ENCODE measurements at places on chromosomes 7 and 10.
A peak's percentile ranks its signal among the peaks of the same experiment; 100 is the strongest.

DNA sequence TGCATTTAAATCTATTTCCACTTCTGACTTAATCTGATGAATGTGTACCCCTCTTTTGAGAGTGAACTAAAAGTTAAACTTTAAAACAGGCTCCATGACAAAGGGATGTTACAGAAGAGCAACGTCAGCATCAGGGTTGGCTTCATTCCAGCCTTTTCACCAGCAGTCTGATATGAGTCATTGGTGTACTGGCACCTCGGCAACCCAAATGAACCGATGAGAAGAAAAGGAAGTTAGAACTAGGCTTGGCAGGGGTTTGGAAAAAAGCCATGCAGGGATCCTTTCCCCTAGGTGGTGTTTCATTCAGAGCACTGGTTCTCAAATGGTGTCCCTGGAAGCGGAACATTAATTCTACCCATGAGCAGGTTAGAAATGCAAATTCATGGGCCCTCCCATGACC is 53.6 kb downstream of the SEC61G start:
- DNase-seq = no peak

DNA sequence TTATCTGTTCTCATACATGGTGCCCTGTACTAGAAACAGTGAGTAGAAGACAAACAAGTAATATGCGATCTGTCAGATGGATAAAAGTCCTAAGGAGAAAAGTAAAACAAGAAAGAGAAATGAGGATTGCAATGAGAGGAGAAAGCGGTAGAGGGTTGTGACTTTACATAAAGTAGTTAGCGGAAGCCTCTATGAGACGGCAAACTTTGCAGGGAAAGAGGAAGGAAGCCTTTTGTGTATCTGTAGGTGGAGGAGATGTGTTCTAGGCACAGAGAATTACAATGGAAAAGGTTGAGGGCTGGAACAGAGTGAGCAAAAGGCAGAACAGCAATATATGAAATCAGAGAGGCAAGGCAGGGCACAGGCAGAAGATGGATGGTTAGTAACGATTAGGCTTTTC is 150.4 kb upstream of the SEMA3E start:
- DNase-seq = no peak

- no peak for DNase-seq
Measured at GRCh38 chr7:64314566-64314965, 805 bp downstream of the ZNF736 start.

DNA sequence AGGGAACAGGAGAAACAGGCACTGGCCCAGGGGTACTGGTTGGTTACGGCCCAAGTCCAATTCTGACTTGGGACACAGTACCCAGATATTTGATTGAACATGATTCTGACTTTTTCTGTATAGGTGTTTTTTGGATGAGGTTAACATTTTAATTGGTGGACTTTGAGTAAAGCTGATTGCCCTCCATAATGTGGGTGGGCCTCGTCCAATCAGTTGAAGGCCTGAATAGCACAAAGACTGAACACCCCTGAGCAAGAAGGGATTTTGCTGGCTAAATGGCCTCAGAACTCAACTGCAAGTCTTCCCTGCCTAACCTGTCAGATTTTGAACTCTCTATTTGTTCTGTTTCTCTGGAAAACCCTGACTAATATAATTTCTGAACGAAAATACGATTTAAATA is 222.6 kb downstream of the TEX36 start:
- no peak for DNase-seq

DNA sequence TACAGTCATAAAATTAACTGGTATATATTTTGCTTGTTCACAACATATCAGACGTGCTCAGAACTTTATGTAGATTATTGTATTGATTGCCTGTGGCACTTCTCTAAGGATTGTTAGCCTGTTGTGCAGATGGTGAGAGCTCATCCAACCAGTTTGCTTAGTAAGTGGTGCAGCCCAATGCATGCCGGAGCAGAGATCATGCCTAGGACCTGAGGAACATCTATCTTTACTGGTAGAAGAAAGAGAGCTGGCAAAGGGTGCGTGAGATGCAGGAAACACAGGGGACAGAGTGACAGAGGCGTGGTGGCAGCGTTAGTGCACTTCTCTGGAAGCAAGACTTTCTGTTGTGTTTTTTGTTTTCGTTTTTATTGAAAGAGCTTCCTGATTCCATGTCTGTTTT is 35.9 kb downstream of the CCM2 start:
- DNase-seq = no peak

DNA sequence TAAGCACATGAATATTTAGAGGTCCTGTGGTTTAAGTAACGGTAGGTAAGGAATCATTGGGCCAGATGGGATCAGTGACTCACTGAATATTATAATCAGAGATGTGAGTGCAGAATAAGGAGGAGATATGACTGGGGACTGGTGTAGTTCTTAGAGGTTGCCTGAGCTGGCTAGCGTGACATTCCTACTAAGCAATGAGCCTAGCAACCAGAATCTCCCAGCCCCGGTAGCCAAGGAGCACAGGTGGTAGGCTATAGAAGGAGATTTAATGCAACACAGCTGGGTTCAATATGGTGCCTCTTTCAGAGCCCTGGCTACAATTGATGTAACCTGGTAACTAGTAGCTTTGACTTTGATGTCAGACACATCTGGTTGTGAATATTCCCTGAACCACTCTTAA is 641.6 kb downstream of the AUTS2 start:
- DNase-seq = no peak

DNA sequence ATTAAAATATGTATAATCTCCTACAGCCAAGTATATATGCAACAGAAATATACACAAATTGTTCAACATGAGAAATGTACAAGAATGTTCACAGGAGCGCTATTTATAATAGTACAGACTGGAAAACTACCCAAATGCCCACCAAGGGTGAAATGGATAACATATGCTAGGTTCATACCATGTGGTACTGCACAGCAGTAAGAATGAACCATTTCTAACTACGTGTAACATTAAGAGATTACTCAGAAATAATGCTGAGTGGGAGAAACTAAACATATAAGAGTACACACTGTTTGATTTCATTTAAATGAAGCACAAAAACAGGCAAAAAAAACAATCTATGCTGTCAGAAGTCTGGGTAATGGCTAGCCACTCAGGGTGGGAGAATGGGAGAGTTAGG is 45.8 kb downstream of the RNLS start:
- no peak for DNase-seq

DNA sequence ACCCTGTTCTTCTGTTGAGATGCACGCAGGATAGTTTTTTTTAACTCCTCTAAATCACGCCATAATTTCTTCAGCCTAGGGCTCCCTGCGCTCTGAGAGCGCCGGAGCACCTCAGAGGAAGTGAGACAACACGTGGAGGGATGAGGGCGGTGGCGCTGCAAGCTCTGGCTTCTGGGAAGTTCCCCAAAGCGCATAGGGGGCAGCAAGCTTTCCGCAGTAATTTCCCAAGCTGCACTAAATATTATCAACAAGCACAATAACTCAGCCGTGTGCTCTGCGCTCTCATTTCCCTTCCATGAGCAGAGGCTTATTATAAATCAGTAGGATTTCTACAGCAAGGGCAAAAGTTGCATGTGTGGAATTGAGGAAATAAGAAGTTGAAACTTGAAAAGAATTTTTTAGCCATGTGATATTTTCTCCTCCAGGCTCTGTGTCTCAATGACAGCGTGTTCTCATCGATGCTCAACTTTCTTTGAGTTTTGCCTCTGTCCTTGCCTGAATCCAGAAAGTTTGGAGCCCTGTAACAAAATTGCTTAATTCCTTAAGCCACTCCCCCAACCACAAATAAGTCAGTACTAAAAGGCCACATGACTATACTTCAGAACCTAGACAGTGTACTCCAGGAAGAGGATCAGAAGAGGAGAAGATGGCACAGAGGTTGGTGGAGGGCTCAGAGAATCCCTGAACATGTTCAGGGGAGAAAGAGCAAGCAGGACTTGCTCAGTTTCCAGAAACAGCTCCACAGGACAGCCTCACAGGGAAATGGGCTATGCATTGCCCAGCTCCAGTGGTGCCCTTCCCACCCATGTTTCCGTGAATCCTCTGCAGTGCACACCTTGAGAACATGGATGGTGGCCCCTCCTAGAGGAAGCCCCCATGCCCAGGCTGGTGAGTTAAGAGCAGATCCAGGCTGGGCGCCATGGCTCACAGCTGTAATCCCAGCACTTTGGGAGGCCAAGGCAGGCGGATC is 221.5 kb upstream of the GHITM start:
- peak; percentile 29 for DNase-seq

- no peak for DNase-seq
Measured at GRCh38 chr10:124303662-124304418, 114.9 kb downstream of the OAT start.

DNA sequence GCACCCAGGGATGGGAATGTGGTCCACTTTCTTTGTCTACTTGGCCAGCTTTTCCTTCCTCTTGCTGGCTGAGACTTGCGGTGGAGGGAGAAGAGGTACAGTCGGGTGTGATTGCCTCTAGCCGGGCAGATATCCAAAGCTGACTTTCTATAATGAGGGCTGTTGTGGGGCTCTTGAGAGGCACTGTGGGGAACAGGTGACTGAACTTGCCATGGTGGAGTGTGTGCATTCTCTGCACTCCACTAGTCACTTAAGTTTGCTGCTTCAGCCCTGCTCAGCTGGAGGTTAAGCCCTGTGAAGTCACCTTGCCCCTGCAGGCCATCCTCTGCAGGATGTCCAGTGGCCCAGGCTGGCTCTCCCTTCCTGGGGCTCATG is 116.6 kb downstream of the AOAH start:
- DNase-seq = no peak

- no peak for DNase-seq
Measured at GRCh38 chr7:150626696-150627095, 5.5 kb downstream of the GIMAP6 start.

DNA sequence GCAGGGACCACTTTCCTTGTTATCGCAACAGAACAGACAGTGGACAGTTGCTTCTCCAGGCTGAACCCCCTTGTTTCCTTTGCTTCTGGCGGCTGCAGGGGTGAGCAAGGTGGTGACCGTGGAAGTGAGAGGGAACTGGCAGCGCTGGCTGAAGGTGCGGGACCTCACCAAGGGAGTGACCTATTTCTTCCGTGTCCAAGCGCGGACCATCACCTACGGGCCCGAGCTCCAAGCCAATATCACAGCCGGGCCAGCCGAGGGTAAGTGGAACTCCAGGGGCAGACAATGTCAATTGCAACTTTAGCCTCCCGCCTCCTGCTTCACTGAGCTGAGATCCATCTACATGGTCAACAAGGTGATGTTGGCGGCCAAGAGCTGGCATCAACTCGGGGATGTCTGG is 462.1 kb upstream of the FOXK1 start:
- no peak for DNase-seq

All from GM20000 (cell line).